ENCODE measurements at places on chromosomes 5 and 9.

DNA sequence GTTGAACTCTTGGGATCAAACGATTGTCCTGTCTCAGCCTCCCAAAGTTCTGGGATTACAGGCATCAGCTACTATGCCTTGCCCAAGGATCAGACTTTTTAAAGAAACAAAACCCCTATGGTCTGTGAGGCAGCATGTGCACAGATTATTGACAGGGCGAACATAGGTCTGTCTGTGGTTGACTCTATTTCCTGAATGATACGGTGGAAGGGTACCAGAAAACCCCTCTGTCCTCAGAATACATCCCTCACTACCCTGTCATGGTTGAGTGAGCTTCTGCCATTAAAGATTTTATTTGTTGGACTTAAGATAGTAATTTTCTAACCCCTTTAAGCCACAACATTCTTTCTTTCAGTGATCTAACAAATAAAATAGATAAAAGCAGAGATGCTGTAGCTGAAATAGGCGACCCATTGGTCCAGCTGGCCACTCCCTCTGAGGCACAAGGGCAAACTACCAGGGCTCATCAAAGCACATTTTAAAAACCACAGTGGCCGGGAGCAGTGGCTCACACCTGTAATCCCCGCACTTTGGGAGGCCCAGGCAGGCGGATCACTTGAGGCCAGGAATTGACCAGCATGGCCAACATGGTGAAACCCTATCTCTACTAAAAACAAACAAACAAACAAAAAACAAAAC lies 84.9 kb upstream of the ANKRD55 start:
- DNase-seq, result no peak

GRCh38 chr5:35971186-35971877 lies 19.9 kb downstream of the UGT3A1 start:
- DNase-seq, result no peak

DNA sequence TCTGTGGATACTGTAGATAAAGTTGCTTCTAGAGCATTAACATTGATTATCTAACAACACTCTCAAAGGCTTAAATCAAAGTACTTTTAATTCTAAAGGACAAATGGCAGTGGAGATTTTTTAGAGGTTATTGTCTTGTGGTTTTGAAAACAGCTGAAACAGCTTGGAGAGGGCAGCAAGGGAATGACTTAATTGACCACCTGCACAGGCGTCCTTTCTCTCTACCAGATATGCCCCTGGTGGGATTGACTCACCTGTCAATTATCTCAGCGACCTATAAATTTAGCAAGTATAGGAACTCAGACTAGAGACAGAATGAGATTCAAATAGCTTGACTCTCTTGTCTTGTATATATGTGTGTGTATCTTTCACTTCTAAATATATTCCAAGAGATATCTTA lies 13.5 kb downstream of the ARL14EPL start:
- no peak for DNase-seq

DNA sequence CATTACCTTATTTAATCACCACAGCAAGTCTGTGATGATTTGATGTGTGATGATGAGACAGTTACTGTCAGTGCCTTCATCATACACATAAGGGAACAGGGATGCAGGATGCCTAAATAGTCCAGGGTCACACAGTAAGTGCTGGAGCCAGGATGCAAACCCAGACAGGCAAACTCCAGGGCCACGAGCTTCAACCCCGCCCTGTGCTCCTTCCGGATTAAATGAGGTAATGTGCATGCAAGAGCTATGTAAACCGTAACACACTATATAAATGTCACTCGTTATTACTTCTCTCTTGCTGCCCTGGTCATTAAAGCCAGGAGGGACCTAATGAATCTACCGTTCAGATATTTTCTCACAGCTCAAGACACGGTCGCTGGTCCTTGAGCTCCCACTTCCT lies 12.8 kb downstream of the SMIM23 start:
- no peak for DNase-seq

DNA sequence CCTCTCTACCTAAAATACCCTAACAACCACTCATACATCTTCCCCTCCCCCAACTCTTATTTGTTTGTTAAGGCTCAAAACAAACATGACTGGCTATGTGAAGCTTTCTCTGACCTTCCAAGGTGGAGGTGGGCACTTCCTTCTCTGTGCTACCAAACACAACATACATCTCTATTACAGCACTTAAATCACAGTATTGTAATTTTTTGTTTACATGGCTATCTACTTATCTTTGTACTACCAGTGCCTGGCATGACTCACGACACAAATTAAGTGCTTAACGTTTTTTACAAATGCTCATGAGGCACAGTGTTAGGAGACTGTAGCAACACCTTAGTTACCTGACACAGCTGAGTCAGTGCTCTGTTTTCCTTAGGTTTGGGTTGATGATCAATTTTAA lies 18.6 kb downstream of the HOMER1 start:
- no peak for DNase-seq

DNA sequence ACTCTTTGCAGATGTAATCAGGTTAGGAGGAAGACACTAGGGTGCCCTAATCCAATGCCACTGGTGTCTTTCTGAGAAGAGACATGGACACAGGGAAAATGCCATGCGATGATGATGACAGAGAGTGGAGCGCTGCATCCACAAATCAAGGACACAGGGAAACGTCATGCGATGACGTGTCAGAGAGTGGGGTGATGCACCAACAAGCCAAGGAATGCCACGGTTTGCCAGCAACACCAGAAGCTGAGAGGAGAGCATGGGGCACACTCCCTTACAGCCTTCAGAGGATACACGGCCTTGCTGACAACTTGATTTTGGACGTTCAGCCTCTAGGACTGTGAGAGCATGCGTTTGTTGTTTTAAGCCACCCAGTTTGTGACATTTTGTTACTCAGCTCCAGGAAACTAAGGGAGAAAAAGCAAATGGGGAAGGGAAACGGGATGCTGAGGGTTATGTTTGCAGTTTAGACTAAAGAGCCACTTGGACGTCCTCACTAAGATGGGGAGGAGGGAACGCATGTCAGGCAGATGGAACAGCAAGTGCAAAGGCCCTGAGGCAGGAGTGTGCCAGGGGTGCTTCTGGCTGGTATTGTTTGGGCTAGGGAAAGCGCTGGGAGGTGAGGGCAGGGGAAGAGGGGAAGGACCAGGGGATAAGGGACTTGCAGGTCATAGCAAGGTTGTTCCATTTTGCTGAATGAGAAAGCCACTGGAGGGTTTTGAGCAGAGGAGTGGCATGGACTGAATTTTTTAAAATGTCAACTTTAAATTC lies 2.5 kb upstream of the TENT4A start:
- no peak for DNase-seq

DNA sequence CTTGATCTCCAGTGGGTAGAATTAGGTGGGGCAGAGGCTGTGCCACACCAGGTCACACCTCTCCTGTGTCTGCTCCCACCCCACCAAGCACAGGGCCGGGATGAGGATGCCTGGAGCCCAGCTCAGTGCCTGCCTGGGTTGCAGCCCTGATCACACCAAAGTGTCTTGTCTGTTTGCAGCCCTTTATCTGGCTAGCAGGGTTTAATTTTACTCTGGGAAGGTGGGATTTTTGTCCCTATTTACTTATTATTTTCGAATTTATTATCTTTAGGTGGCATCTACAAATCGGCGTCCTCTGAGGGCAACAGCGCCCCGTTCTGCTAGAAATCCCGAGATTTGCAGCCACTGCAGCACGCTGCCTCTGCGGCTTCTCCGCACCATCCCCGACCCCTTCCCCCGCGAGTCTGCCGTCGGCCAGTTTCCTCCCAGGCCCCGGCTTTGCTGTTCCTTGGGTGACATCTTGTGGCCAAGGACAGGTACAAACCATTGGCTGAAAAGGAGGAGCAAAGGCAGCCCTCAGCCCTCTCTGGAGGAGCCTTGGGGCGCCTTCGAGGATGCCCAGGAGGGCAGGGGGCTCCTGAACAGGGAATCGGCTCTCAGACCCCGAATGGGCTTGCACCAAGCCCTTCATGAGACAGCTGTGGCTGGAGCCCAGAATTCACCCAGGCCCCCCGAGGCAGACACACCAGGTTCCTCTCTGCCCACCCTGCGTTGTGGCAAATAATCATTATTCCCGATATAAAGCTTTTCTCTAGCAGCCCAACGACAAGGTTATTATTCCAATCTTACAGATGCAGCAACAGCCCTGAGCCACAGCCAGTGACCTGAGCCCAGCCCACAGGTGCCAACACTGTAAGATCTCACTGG lies 113.0 kb downstream of the GAPVD1 start:
- DNase-seq, result peak; percentile 82

GRCh38 chr5:130689831-130690230 lies 475.2 kb downstream of the HINT1 start:
- no peak for DNase-seq

- DNase-seq, result peak; percentile 16
These were observed 443.3 kb downstream of the DNAH5 start for GRCh38 chr5:13501176-13501575.

DNA sequence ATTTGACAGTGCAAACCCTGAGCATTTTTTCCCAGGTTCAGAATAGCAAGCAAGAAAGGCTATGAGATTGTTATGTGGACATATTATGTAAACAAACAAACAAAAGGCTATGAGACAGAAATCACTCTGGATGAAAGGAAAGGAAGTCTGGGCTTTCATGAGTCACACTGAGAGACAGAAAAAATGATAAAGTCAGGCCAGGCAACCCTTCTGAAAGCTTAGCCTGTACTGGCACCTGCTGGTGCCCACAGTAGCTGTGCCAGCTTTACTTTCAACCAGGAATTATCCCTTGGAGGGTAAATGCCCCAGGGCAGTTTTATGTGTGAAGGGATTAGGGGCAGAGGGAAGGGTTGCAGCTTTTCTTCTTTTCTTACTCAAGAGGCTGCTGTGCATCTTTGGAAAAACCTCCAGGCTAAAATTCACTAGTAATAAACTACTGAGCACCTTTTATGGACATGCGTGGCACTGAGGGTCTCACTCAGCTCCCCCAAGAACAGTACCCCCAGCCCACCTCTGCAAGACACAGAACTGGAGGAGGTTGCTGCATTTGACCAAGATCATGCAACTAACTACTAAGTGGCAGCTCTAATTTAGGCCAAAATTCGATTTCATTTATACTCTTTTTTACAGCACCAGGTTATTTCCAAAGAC lies 41.7 kb downstream of the ACTL7B start:
- peak; percentile 71 for DNase-seq

DNA sequence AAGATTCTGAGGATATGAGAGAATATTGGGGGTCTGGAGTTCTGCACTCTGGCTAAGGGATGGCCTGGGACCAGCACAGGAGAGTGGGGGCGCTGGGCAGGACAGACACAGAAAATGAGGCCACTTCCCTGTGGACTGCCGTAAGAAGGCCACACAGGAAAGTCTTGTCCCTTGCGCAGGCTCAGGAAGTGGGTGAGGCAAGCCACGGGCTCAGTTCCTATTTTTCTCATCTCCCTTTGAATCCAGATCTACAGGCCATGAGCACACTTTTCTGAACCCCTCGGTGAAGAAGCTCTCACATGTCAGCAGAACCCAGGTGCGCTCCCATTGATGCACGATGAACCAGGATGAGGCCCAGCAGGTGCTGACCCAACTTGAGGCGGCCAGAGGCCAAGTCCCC lies 207.4 kb downstream of the AGTPBP1 start:
- DNase-seq, result no peak

DNA sequence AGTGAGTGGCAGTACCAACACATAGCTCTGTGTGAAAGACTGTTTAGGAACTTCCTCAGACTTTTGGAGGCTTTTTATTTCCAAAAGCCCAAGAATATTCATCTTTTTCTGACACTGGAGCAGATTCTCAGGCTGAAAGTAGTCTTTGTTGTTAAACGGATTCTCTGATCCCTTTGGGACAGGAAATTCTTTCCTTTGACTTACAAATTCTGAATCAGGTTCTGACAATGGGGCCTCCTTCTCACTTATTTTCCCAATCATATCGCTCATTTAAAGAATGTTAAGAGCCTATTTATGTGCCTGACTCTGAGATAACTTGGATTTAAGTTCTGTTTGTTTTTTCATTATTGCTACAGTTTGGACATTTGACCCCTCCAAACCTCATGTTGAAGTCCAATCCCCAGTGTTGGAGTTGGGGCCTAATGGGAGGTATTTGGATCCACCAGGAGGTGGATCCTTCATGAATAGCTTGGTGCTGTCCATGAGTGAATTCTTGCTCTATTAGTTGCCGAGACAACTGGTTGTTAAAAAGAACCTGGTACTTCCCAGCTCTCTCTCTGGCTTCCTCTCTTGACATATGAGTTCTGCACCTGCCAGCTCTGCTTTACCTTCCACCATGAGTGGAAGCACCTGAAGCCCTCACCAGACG lies 4.1 kb upstream of the ADGRV1 start:
- DNase-seq, result no peak

DNA sequence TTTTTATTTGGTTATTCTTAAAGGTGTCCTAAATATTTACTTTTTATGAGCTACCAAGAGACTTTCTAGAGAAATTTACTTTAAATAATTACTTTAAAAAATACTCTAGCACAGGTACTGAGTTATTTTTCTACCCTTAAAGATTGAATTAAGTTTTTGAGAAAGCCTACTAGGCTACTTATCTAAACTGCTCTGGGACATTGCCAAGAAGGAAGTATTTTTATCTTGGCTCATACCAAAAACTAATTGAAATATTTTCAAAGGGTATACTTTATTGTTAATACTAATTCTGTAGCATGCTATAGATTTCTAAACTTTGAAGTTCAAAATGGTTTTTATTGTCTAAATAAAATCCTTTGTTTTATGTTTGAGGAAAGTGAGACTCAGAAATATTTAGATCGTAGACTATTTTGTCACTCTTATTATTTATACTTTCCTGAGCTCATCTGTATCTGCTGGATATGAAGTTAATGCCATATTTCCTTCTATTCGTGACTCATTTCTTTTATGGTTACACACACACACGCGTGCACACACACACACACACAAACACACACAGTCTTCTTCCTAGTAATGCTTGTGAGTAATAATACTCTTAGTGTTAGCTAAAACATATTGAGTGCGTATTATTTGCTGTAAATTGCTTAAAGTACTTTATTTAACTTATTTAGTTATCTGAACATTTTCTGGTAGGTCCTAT lies 89.5 kb downstream of the MAN2A1 start:
- peak; percentile 46 for DNase-seq

DNA sequence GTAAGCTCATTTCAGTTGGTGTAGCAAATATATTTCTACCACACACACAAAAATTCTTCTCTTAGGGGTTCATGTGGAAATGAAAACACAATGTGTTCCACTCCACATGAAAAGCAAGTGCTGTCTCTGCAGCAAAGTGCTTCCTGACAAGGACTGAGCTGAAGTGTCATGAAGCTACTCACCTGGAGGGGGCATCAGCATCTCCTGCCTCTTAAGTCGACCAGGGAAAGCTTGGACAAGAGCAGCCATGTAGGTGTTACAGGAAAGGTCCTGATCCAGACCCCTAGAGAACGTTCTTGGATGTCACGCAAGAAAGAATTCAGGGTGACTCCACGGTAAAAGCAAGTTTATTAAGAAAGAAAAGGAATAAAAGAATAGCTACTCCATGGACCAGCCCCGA lies 62.8 kb downstream of the SV2C start:
- DNase-seq, result peak; percentile 1

DNA sequence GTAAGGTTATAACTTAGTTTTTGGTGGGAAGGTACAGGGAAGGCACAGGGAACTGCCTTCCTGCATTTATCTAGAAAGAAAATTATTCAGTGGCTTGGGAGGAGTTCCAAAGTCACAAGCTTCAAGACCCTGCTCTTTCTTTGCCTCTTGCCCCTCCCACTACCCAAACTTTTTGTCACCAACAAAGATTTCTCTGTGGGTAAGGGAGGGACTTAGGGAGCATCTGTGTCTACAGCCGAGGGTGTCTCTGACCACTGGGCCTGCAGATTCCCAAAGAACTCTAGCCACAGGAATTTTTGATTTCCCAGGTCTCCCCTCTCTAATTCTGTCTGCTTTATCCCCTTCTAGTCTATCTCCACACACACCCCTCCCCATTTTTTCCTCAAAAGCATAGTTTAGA lies 2.1 kb downstream of the ECSCR start:
- no peak for DNase-seq

All from choroid plexus epithelial cell (primary cell).